ENCODE measurements at places on chromosomes 3 and 15.

DNA sequence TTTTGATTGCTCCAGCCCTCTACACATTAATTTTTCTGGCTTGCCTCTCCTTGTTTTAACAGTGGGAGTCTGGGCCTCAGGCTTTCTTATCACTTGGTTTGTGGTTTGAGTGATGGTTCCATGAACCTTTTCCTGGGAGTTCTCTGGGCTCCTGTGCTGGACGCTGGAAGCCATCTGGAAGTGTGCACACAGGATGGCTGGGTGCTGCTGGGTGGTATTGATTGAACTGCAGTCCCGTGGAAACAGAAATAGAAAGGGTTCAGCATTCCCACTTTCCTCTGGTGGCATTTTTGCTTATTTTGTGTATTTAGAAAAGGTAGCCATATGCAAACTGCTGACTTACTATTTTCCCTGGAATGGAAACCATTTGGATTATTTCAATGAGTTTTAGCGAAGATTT is 25.6 kb downstream of the MITF start:
- no peak for DNase-seq

GRCh38 chr15:73688455-73688854 is 4.3 kb downstream of the CD276 start:
- DNase-seq = no peak

GRCh38 chr15:49187549-49188245 is 17.6 kb downstream of the GALK2 start:
- DNase-seq = no peak

DNA sequence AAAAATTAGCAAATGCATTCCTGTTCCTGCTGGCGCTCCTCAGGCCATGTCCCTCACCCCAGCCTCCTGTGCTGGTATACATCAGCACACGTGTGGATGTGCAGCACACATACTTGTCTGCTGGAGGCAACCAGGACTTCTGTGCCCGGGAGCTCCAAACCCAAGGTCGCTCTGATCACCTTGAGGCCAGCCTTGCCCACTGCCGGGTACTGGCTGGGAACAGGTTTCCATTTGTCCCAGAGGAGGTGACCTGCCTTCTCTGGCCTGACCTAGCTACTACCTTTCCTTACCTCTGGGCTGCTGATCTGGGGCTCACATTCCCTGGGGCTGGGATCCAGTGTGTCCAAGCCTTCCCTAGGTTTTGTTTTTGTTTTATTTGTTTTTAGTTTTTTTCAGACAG is 12.1 kb downstream of the PRKCD start:
- DNase-seq = no peak

DNA sequence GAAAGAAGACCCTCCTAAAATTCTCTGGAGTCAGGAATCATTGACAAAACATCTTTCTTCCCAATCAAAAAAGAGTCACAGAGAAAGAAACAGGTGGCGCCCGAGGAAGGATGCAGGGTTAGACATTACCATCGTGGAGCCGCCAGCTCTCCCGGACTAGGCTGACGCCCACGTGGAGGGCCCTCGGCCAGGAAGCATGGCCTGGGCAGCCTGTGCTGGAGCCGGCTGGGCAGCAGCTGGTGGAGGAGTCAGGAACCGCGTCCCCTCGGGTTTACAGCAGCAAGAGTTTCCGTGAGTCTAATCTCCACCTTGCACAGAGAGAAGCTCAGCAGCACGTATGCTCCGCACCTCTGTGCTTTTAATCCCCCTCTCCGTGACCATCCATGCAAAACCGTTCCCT is 533.7 kb upstream of the ATP11B start:
- no peak for DNase-seq

DNA sequence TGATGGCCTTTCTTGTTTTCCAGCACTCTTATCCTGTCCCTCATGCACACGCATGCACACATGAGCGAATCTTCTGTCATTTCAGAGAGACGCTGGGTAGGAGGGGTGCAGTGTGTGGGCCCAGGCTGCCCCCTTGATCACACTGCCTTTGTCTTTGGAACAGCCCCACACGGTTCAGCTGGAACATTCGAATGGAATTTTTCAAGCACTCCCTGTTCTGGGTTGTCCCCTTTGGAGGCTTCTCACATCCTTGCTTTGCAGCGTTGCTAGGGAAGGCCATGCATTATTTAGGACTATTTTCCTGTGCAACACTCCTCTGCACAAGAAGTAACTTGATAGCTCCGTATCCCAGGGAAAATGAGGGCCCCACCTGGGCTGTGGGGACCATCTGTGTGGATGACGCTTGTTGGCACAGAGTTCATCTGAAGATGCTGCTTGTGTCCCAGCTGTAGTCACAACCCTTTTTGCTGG is 78.4 kb downstream of the SPSB4 start:
- DNase-seq = no peak

DNA sequence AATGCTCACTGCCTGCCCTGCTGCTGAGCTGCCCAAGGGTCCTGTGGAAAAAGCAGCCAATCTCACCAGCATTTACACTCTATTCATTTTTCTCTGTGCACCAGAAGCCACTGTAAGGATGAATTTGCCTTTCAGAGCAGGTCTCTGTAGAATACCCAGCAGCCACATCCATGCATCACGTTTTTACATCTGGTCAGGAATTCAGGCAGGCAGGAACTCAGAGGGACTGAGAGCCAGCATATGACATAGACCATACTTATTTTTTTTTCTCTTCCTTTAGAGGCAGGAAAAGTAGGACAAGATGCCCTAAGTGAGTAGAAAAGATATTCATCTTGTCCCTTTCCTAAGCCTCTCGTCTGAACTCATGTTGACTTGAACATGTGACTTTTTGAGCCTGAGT is 292.7 kb downstream of the EPHB1 start:
- no peak for DNase-seq

- DNase-seq = no peak
Measured at GRCh38 chr3:38549957-38550840, 54.1 kb downstream of the EXOG start.

DNA sequence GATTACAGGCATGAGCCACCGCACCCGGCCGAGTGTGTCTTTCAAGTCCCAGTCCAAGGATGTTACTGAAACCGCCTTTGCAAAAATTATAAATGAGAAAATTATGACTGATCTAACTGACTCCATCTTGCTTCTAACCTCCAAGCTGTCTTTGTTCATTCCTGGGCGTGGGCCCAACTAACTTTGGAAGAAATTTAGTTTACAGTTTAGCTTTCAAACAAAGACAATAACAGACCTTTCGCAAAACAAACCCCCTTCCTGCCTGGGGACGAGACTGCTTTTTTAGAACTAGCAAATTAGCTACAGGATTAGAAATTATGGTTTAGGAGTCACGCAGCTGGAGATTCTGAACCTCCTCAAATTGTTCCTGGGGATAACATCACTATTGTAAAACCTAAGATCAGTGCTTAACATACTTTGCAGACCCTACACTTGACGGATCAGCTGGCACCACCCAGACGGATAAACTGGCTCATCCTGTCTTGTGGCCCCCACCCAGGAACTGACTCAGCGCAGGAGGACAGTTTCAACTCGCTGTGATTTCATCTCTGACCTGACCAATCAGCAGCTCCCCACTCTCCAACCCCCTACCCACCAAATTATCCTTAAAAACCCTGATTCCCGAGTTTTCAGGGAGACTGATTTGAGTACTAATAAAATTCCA is 23.8 kb downstream of the NANOGP8 start:
- no peak for DNase-seq

- no peak for DNase-seq
Measured at GRCh38 chr3:54777141-54777540, 150.7 kb downstream of the LRTM1 start.

DNA sequence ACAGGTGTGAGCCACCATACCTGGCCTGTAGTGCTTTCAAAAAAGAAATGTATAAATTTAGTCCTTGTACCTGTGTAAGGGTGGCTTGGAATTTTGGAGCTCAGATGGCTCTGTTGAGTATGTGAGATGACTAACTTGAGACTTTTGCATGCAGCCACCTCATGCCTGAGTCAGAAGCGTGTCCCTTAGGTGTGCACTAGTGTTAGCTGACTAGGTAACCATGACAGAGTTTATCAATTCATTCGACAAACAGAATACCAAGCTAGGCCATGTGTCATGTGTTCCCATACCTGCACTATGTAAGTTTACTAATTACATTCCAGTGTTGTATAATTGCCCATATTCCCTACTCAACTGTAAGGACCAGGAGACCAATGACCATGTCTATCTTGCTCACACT is 4.0 kb upstream of the ZNF639 start:
- no peak for DNase-seq

DNA sequence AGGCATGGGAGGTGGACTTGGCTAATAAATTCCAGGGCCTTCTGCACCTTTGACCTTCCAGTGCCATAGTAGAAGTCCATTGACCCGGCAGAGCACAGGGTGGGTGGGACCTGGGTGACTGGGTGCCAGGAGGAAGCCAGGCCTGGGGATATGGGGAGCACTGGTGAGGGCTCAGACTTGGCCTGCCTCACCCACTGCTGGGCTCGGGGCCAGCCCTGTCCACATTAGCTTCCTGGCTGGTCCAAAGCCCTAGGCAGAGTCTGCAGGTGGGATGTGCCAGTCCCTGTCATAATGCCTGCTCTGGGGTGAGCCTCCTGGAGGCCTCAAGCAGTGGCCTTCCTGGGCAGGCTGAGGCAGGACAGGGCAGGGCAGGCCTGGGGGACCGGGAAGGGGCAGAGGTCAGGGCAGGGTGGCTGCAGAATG is 38.1 kb upstream of the CHRNB4 start:
- DNase-seq = no peak

DNA sequence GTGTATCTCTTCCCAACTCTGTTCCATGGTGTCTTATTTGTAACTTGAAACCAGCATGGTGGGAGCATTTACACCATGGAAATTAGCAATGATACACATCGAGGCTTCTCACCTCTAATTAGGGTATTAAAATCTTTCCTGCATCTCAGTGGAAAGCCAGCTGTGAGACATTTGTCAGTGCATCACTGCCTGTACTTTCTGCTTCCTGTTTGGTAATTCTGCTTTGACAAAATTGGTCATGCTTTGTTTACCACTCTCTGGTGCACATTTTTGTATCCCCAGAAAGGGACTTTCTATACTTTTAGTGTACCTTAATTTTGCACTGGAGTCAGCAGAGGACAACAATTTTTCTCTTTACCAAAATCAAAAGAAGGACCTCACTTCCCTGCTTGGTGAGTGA is 402.1 kb downstream of the PDCD6IP start:
- DNase-seq = no peak

GRCh38 chr3:56477646-56478045 is 9.4 kb upstream of the ERC2 start:
- no peak for DNase-seq

DNA sequence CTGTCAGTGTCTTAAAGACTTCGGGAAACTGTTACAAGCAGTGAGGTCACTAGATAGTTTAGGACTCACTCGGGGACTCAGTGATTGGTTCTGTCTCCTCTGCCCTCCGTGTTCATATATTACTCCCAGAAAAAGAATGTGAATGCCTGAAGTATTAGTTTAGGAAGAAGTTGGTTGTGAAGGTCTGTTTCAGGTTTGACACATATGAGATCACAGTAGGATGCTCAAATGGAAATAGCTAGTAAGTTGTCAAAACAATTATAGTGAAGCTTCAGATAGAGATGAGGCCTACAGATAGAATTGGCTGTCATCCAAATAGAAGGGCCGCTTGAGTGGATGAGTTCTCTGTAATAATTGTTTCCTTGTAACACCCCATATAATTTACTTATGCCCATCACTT is 172.6 kb downstream of the PLCL2 start:
- DNase-seq = no peak

DNA sequence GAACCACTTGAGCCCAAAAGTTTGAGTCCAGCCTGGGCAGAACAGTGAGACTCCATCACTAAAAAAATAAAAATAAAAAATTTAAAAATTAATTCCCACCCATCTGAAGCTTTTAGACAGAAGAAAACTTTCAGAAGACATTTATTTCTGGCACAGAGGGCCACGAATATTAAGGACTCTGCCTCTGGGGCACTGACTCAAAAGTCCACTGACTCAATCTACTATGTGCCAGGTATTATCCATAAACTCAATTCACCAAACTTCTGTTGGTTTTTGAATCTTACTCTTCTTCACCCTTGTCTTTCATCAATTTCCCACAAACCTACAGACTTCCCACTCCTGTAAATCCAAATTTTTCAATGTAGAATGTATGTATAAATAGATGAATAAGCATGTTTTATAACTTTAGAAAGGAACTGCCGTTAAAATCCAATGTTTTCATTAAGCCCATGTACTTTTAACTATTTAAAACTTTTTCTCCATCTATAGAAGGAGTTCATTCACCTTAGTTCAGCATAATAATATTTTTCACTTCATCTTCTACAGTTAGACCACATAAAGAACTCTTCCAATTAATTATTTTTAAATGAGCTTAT is 19.9 kb downstream of the ATP13A3 start:
- no peak for DNase-seq

DNA sequence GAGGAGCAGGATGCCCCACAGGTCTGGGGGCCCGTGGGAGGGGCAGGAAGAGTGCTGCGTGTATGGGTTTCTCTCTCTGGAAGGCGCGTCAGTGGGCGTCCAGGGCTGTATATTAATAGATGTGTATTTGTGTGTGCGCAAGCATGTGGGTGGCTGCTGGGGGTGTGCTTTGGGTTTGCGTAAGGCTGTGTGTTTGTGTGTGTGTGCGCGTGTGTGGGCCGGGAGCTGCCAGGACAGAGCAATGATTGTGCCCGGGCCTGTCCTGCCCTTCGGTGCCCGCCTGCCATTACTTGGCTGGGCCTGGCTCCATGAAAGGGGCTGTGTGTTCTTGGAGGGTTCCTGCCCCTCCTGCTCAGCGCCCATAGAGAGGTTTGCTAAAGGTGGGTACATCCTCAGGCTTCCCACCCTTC is 16.3 kb downstream of the CSPG4 start:
- no peak for DNase-seq

DNA sequence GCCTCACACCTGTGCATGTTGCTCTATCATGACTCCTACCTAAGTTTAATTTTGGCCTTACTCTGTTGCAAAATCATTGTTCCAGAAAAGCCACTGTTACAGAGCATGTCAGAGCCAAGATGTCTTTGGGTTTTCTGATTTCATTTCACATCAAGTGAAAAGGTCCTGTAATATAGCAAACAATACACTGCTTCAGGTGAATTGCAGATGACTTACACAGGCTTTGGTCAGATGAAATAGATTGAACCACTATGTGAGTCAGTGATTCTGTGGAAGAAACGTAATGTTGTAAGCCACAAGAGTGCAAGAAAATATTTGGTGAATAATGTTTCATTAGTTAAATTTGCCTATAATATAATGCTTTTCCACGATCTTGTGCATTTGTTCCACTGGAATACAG is 22.7 kb downstream of the EBLN2 start:
- no peak for DNase-seq

- DNase-seq = no peak
Measured at GRCh38 chr3:43873723-43874122, 183.0 kb downstream of the ABHD5 start.

GRCh38 chr3:138197524-138197923 is 10.4 kb downstream of the ARMC8 start:
- no peak for DNase-seq

DNA sequence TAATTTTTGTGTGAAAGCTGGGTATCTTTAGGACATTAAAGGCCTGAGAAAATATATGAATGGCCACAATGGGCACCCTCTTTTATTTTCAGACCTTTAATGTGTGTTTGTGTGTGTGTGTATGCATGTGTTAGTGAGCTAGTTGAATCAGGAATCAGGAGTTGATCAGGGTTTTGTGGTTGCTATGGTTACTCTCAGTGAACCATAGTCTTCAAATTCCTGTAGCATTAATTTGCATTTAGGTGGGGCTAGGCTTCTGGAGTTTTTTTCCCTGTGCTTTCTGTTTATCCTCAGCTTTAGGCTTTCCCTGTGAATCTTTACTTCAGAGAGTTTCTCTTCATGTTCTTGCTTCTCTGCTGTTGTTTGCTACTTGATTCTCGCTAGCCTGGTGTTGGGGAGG is 122.0 kb upstream of the ONECUT1 start:
- DNase-seq = no peak
